ENCODE measurements at places on chromosomes 5 and 9.

DNA sequence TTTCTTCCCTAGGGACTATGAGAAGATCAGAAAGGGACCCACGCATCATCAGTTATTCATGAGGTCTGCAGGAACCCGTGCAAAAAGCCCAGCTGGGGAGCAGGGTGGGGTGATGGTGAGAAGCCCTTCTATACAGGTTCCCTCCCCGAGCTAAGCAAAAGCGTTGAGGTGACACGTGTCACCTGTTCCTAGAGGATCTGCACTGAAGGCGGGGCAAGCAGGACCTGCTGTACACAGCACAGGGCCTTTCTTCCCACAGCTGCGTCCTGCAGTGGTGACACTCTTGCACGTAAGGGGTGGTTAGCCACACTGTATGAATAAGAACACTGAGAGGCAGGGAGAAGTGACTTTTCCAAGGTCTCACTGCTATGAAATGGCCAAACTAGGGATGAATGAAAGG is 37.2 kb upstream of the SH3PXD2B start:
- no peak for DNase-seq

- DNase-seq = no peak
Measured at GRCh38 chr5:41843456-41844370, 26.5 kb downstream of the OXCT1 start.

DNA sequence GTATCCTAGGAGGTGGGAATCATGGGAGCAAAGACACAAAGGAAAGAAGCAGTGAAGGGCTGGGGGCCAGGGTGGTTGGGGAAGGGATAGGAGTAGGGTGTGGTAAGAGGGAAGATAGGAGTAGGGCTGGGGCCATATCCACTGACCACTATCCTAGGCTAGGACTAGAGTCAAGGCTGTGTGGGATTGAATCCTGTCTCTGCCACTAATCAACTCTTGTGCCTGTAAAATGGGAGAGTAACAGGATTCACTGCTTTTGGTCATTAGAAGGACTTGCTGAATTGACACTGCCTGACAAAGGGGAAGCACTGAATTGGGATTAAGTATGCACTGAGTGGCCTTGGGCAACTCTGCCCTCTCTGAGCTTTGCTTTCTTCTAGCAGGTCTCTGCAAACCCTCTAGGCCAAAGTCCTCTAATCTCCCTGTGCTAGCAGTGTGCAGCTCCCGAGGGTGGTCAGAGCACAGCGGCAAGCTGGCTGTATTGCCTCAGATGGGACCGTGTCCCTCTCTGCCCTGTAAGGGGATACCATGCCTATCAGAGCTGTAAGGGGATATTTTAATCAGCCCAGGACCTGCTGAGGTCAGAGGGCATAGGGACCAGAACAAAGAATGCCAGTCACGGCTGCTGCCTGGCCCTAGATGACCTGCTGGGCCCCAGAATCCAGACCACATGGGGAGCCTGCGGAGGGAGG is 12.4 kb upstream of the DAB2IP start:
- no peak for DNase-seq

- no peak for DNase-seq
Measured at GRCh38 chr9:26809795-26810194, 82.8 kb downstream of the CAAP1 start.

DNA sequence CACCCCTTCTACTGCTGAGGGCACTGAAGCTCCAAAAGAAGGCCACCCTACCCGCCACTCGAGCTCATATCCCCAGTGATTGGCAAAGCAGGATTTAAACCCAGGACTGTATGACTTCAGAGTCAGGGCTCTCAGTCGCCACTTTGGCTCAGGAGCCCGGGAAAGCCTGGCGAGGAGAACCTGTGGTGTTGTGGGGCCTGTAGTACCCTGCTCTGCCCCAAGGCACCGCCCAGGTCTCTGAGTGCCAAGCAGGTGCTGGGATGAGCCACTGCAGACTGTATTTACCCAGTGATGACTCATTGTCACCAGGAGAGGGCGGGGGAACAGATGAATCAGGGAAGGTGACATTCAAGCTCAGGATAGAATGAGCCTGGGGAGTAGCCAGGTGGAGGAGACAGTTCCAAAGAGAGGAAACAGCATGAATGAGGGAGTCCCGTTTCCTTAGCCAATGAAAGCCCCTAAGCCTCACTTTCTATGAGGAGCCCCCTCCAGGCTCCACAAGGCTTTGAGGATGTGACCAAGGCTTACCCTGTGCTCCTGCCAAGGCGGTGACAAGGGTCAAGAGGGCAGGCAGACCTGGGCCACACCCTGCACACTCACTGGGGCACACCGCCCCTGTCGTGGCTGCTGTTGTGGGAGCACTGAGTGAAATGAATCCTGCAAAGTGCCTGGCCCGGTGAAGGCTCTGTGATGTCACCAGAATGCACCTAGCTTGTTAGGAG is 17.8 kb upstream of the DPM2 start:
- peak; percentile 61 for DNase-seq

DNA sequence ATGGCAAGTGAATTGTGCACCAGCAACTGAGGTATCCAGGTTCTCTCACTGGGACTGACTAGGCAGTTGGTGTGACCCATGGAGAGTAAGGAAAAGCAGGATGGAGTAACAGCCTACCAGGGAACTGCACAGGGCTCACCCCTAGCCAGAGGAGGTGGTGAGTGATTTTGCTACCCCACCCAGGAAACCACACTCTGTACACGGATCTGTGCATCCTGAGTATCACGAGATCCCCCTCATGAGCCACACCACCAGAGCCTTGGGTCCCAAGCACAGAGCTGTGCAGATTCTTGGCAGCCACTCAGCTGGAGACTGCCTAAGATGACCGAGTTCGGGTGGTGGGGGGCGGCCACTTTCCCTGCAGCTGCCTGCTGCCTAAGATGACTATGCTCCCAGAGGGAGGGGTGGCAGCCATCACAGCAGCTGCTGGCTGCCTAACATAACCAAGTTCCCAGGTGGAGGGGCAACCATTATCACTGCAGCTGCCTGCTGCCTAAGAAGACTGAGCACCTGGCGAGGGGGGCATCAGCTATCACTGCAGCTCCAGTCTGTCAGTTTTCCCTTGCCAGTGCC is 48.4 kb upstream of the EFNA5 start:
- DNase-seq = no peak

- DNase-seq = no peak
Measured at GRCh38 chr5:43033841-43034590, 6.1 kb downstream of the ANXA2R start.

DNA sequence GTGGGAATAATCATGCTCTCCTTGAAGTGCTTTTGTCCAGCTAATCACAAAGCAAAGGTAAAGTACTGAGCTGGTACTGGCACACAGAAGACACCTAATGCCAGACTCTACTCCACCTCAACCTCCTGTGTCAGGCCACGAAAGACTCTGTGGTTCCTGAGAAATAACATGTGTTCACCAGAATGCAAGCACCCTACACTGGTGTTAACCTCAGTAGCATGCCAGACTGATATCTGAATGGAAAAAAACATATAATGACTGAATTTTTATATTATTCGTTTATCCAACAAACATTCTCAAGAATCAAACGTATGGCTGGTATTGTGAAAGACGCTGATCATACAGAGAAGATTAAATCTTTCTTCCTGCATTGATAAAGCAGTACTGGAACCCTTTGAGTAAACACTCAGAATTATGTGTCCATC is 97.1 kb upstream of the IFNE start:
- DNase-seq = peak; percentile 55

All from central memory CD8-positive, alpha-beta T cell (primary cell).